EL (cell line): ENCODE measurements at places on chromosomes 13 and 19.

DNA sequence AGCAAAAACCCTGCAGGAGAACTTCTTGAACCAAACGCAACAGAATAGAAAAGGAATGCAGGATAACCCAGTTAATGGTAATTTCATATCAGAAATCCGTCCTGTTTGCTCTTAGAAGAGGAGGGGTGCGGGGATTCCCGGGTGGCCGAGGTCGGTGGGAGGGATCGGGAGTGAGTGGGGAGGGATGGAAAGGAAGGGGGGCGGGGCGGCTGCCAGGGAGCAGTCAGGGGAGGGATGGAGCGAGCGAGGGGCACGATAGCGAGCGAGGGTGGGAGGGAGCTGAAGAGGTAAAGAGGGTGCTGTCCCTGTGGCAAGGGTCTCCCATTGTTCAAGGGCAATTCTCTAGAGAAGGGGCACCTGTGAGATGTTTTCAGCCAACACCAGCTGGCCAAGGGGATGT is 26.5 kb downstream of the CD177 start:
- no peak for DNase-seq

GRCh38 chr19:18274781-18275356 is 617 bp upstream of the IQCN start:
- peak; percentile 91 for DNase-seq

DNA sequence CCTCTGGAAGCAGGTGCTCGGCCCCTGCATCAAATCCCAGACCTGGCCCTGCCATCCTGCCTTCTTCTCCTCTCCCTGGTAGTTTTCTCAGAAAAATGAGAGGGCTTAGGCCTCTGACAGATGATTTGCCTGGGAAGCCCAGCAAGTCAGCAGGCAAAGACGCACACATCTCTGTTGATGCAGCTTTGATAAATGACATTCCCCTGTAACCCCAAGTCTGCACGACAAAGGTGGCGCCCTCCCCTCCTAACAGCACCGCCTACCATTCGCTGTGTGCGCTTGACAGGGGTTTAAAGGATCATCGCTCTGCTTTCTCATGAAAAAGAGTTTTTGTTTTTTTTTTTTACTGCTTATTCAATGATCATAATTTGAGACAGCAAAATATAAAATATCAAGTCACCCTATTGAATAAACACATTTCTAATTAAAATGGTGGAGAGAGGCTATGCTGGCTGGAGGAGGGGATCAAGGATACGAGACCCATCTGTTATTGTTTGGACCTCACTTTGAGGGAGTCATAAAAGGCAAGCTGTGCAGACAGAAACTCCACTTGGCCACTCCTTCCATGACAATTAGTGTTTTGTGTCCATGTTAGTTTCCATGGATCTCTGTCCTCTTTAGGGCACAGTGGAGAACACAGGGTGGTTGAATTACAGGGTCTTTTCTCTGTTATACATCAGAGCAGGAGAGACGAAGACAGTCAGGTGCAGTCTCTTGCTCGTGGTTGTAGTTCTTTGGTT is 126.1 kb downstream of the FGF9 start:
- no peak for DNase-seq

DNA sequence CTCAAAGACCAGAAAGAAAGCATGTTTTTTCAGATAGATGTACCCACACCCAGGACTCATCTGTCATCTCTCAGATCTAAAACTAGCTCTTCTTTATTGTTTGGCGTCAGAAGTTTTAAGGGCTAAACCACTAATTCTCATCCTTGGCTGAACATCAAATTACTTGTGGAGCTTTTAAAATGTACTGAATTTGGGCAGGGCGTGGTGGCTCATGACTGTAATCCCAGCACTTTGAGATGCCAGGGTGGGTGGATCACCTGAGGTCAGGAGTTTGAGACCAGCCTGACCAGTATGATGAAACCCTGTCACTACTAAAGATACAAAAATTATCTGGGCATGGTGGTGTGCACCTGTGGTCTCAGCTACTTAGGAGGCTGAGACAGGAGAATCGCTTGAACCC is 47.4 kb downstream of the RCBTB2 start:
- DNase-seq, result no peak

- no peak for DNase-seq
Measured at GRCh38 chr13:91154558-91155353, 192.7 kb upstream of the MIR17HG start.

DNA sequence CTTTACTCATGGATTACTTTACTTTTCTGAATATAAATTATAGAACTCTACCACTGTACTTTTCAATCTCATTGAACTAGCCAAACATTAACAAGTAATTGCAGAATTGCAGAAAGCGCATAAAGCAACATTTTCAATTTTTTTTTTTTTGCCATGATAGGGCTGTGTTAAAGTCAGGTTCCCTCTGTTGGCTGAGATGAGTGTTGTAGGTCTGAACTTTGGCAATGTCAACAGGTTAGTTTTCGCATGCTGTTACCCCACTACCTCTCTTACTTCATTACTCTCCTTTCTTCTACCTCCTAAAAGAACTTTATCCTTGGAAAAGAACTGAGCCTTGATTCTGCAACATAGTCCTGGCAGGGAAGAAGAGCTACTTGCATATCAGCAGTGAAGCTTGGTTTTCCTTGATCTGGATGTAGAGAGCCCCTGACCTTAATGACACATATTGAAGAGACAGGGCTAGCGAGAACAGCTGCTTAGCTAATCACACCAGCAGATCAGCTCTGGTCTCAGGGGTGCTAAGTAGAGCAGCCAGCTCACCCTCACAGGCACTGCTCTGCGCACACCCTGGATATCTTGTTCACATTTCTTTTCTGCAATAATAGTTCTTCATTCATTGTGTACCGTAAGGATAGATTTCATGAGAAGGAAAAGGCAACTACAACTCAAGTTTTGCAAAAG is 119.5 kb downstream of the FLT1 start:
- DNase-seq, result no peak

GRCh38 chr13:44848920-44849676 is 140.2 kb downstream of the NUFIP1 start:
- DNase-seq, result no peak

DNA sequence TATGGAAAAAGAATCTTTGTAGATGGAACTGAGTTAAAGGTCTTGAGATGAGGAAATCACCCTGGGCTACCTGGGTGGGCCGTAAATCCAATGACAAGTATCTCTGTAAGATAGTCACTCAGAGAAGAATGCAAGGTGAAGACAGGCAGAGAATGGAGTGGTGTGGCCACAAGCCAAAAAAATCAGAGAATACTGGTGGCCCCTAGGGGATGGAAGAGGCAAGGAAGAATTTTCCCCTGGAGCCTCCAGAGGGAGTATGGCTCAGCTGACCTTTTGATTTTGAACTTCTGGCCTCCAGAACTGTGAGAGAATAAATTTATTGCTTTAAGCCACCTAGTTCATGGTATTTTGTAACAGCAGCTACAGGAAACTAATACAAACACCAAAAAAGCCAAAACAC is 32.7 kb upstream of the CSNK1A1L start:
- DNase-seq, result peak; percentile 56

DNA sequence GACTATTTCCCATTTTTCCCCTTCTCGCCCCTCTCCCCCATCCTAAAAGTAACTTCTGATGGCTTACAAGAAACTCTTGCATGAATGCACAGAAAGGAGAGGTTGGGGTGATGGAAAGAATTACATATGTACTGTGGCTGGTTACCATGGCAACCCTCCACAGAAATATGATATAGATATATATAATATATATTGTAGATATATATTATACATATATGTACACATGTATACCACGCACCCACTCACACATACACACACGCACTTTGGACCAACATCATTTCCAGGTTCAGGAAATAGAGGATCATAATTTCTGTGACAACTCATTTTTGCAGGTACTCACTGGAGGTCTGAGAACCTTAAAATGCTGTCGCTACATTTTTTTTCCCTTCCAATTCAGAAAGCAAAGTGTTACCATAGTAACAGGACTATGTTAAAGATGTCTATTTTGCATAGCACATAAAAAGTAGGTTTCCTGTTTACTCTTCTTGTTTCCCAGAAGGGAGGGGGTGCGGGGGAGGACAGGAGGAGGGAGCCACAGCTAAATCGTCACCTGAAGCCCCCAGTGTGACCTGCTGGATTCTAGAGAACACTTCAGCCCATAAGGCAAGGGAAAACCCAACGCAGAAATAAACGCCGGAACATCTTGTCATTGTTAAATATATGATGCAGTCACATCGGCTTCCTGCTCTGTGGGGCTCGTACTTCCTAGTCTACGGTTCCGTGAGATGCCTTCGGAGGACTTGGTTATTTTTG is 44.7 kb downstream of the EFNB2 start:
- no peak for DNase-seq

DNA sequence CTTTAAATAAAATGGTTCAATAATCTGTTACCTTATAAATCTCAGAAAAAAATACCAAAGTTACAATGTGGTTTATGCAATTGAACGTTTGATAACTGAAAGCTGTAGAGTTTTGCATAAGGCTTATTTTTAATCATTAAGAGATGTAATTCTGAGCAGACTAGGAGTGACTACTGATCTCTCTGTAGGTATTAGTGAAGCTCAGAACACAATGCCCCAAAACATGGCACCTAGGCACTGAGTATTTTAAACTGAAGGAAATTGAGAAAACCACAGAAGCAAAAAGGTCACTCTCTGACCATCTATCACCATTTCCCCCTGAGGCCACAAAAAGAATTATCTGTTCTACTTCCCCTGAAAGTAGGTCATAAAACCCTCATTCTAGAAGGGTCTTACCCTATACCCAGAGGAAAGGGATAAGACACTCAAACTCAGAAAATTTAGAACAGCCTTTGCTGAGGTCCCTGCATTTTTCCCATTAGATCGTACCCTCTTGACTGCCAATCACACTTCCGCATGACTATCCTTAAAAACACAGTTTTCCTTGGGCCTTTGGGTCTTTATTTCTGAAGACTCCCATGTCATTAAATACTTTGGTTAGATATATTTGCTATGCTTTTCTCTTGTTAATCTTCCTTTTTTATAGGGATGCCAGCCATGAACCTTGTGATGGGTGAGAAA is 158.1 kb downstream of the PCDH9 start:
- DNase-seq, result no peak

- no peak for DNase-seq
Measured at GRCh38 chr13:90360785-90361184, 986.7 kb upstream of the MIR17HG start.

GRCh38 chr13:64347664-64348063 is 2882.5 kb downstream of the PCDH9 start:
- peak; percentile 5 for DNase-seq

DNA sequence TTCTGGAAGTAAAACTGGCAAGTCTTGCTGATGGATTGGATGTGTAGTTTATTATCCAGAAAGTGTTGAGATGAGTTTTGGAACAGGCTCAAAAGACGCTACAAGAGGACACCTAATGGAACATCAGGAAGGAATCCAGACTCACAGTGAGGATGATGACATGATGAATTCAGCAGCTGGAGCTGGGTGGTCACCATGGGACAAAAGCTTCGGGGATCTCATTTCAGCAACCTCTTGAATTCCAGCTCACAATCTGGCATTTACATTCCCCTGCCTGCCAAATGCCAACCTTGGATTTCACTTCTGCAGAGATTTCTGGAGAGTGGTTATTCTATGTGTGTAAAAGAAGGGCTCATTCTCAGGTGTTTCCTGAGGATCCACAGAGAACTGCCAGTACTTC is 288.0 kb upstream of the TMTC4 start:
- no peak for DNase-seq

DNA sequence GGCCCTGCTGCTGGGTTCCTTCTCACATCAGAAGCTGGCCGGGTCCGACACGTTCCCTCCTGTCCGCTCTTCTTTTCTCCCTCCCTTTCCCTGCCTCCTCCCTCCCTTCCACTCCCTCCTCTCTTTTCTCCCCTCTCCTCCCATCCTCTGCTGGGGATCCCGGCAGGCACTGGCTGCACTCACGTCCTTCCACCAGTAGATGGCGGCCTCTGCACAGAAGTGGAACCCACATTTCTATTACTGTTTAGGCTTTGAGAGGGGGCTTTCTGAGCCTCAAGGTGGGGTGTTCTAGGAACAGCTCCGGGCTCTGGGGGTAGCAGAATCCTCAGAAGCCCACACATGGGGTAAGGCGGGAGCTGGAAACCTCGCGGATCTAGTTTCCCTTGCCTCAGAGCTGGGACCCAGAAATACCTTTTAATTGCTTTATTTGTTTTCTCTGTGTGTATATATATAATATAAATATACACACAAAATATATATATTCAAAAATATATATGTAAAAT is 294.2 kb downstream of the ZNF536 start:
- DNase-seq, result peak; percentile 22

DNA sequence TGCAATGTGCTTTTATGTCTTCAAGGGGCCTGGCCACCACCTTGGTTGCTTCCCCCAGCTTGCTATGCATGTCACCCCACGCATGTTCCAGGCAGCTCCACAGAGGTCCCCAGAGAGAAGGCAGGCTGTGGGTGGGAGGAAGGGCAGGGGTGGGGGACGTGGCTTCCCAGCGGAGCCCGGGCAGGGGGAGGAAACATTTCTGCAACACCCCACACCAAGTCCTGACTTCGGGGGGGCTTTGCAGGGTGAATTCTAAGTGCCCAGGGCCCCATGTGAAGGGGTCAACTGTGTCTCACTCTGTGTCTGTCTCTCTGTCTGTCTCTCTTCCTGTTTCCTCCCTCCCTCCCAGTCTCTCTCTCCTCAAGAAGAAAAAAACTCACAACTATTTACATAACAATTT is 39.6 kb downstream of the LTBP4 start:
- no peak for DNase-seq

- DNase-seq, result no peak
Measured at GRCh38 chr19:17942181-17942580, 9.4 kb downstream of the CCDC124 start.

DNA sequence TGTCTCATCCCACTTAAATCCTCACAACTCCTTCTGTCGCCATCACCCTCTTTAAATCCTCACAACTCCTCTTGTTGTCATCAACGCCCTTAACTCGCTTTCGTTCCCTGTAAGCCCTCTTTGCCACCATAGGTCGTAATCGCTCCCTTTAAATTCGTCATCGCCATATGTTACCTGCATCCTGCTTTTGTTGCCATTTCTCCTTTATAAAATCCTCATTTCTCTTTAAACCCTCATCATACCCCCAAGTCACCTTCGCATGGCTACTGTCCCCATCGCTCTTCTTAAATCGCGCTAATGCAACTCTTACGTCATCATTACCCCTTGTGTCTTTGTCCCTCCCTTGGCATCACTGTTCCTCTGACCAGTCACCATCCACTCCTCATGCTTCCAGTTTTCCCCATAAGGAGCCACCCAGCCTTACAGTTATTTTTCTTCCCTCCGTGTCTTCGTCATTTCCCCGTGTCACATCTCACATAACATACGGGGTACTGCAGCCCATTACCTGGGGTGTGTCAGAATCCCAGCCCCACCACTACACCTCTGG is 539 bp downstream of the PLD3 start:
- peak; percentile 21 for DNase-seq
